ENCODE measurements at places on chromosomes 12 and 14.

DNA sequence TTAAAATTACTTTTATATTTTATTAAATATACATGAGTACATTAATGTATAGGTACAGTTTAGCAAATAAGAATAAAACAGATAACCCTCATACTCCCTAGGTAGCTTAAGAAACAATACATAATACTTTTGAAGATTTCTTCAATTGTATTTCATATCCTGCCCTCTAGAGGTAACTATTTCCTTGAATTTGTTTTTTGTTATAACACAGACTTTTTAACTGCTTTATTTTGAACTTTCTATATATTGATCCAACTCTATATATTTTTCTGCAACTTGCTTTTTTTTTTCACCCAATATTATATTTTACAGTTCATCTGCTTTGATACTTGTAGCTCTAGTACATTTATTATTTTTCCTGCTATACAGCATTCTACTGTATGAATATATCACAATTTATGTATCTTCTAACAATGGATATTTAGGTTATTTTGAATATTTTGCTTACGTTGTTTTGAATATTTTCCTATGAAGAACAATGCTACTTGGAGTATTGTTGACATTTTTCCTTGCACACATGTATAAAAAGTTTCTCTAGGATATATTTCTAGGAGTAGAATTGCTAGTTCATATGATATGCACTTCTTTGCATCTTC is 72.8 kb upstream of the ABCD2 start:
- peak; percentile 50 for DNase-seq

DNA sequence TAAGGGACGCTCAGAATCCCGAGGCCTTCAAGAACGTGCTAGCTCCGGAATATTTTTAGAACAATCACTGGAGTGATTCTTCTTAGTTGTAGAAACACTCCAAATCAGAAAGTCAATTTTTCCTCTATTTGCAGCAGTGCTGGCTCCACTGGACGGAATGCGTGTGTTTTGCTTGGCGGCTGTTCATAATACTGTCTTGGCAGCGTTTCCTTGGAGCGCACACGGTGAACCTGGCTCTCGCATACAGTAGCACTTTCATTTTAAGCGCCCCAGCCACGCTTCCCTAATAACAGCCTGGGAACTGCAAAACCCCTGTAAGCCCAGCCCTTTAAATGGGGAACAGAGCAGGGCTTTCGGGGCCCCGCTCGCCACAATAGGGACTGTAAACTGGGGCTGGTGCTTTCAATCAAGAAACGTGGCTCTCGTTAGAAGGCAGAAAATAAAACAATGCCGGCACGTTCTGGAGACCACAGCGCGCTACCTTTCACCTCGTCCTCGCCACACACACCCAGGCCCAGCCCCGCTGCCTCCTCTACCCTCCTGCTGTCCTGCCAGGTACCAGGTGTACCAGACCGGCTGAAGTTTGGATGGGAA is 79.9 kb downstream of the BCL11B start:
- DNase-seq: peak; percentile 18

DNA sequence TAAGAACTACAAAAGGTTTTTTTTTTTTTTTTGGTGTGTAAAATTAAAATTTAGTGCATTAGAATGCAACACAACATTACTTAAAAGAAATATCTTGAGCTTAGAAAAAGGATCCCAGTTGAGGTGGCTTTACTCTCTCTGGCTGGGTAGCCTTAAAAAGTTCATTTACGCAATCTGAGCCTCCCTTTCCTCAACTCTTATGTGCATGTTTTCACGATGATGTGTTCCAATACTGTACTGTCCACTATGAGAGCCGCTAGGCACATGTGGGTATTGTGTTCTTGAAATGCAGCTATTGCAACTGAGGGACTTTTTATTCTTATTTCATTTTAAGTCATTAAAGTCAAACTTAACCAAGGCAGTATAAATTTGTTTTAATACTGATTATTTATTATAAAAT is 460.9 kb upstream of the SYT1 start:
- DNase-seq: no peak

- peak; percentile 50 for DNase-seq
Observed at GRCh38 chr12:21521541-21521940, 4.6 kb upstream of the SPX start.
